MCF 10A (cell line): ENCODE measurements at places on chromosomes 3 and 15. TPM values are rescaled to one million over a fixed set of nuclear protein-coding genes. Genes with fewer than 3 reads are reported as not detected.

DNA sequence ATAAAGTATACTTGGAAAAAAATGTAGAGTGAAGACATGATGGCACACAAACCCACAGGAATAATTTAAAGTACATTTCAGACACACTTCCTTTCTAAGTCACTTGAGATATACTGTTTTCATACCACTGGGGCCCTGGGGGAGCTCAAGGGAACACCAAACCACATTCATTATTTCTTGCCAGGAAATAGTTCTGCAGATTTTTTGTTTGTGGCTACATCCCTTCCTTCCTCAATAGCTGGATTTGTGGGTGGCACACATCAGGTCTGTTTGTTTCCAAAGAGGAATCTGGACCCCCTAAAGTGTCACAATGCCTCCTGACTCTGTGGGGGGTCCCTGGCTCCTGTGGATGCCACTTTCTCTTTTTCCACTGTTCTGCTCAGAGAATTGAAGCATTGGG is 153.5 kb upstream of the COL8A1 start:
- DNase-seq = no peak

DNA sequence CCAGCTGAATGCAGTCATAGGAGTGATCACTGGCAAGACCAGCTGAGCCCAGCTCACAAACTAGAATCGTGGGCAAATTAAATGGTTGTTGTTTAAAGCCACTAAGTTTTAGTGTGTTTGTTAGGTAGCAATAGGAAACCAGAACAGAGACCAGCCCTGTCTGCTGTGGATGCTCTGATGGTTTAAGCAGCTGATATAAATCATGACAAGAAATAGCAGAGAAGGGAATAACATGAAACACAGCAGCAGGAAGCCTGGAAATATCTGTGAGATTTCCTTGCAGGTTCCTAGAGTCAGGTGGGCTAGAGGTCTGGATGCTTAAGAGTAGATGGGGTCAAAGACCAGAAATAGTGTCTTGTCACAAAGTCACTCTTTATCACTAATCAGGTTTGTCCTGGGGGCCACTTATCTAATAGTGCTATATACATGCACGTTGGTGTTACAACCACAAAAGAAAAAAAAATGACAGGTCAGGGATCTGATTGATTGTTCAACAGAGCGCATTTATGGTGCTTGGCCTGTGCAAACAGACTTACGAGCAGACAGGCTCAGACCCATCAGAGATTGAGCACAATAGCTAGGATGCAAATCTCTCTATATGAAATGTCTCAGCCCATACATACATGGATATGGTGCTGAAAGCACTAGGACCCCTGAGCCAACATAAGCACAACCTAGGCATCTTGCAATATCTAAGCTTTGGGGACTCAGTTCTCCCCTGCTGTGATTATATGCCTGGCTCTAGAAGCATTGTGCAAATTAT is 967.7 kb downstream of the AGBL1 start:
- no peak for DNase-seq

DNA sequence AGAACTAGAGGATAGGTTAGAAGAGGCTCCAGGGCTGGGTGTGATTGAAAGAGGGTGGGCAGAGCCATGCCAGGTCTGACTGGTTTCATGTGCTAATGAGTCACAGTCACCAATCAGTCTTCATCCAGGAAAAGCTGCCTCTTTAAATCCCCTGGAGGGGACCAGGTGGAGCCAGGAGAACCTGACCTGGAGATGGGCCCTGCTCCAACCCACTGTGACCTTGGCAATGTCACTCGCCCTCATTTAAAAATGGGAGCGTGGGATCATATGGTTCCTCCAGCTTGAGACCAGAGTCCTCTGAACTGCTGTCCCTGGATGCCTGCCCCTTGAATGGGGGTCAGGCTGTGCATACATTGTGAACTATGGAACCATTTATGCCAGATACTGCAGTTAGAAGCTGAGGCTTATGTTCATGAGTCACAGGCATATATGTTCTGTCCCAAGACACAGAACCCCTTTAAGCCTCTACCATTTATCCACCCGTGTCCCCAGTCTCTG is 23.0 kb downstream of the HES1 start:
- peak; percentile 65 for DNase-seq

DNA sequence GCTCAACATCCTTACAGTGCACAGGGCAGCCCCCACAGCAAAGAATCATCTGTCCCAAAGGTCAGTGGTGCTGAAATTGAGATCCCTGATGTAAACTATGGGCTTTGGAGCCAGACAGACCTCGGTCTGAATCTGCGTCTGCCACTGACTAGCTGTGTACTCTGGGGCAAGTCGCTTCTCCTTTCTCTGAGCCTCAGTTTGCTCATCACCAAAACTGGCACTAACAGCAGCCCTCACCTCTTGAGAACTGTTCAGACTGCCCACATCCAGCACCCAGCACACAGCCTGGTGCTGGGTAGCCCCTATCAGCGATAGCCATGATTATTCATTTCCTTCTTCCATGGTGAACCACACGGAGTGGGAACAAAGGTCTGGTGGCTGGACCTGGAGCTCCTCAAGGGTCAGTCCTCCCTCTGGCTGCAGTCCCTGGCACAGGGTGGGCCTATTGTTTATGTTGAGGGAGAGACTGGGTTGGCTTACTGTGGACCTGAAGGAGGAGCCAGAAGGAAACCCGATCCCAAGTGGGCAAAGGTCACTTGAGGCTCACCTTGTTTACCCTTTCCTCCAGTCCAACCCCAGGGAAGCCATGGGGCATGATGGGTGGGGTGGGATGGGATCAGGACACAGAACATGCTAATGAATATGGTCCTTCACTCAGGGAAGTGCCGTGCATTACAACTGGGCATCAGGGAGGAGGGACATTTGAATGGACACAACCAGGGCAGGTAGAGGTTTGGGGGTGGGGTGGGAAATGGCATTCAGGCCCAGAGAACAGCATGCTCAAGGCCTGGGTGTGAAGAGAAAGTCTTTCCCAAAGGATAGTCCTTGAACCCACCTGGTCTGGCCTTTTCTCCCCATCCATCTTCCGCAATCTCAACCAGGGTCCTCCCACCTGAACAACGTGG is 1.6 kb upstream of the PRKCD start:
- no peak for DNase-seq

DNA sequence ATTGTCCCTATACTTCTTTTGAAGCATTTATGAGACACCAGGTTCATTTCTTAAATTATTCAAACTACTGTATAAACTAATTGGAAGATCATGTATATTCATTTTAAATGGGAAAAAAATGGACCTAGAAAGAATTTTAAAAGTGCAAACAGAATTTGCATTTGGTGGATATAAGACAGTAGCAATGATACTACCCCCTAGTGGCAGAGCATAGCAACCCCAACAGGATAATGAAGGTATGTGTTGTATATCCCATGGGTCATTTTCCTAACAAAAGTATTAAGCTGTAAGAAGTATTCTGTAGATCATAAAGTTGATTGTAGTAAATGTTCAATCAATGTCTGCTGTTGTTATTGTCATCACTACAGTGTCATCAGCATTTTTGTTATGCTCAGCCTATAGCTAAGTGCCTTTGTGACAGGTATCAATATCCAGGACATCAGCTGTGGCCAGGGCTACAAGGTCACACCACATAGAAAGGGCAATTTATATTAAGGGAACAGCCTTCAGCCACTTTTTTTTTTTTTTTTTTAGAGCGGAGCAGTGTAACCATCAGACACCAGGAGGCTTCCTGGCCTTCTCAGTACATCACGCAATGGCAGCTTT is 175.8 kb downstream of the FOXB1 start:
- peak; percentile 58 for DNase-seq

DNA sequence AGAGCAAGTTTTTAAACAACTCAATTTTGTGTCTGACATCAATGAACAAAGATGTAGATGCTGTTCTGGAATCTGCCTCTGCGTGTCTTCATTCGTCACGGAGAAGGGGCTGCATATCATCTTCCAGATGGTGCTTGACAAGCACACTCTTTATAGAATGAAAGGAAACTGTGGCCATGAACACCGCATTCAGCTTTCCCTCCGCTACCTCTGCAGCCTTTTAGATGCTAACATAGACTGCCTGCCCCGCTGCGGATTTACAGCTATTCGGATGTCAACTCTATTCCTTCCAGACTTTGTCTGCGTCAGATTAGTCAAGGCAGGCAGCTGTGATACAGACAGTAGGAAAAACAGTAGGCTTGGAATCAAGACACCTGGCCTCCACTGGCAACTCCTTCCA is 232.9 kb downstream of the TJP1 start:
- DNase-seq = no peak

DNA sequence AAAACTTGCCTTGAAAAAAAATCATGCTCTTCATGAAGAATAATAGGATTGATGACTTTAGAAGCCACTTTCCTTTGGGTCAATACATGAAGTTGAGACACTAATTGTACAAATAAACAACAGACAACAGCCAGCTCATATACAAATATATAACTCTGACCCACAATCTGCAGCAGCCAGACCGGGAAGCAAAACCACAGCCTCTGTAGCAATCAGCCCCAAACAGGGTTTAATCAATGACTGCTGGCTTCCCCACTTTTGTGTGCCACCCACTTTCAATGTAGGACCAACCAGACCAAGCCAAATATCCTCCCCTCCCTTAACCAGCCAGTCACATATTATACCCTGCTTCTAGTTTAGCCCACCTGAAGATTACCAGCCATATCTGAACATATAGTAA is 39.0 kb downstream of the IFT57 start:
- DNase-seq = no peak

DNA sequence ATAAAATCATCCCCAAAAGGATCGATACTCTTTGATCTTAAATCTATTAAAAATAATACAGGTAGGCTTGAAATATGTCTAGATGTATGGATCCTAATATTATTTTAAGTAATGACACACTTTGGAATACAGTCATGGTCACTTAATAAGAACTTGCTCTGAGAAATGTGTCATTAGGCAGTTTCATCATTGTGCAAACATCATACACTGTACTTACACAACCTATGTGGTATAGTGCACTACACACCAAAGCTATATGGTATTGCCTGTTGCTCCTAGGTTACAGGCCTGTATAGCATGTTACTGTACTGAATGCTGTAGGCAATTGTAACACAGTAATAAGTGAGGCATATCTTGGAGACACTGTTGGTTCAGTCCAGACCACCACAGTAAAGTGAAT is 307.1 kb downstream of the RAP2B start:
- no peak for DNase-seq

PYDC2 gene
- total RNA-seq = not detected in 2 replicates

CCDC54 gene
- total RNA-seq = not detected in 2 replicates

POTEB gene
- not detected in 2 replicates for total RNA-seq

LARP6 gene
- 67.3 and 77.5 TPM in 2 replicates for total RNA-seq

KNL1 gene
- total RNA-seq = 7.9 and 11.4 TPM in 2 replicates
